ENCODE measurements at places on chromosomes 5 and 9.

- H3K27ac ChIP-seq, result peak overlapping the region; percentile 62
- no peak for DNase-seq
- no peaks in the 10 kb centered on the region for H3K27me3 ChIP-seq
- no peaks in the 10 kb centered on the region for H3K36me3 ChIP-seq
- no peaks in the 10 kb centered on the region for H3K4me1 ChIP-seq
These were observed 45.7 kb upstream of the PANK3 start for GRCh38 chr5:168624850-168625364.

DNA sequence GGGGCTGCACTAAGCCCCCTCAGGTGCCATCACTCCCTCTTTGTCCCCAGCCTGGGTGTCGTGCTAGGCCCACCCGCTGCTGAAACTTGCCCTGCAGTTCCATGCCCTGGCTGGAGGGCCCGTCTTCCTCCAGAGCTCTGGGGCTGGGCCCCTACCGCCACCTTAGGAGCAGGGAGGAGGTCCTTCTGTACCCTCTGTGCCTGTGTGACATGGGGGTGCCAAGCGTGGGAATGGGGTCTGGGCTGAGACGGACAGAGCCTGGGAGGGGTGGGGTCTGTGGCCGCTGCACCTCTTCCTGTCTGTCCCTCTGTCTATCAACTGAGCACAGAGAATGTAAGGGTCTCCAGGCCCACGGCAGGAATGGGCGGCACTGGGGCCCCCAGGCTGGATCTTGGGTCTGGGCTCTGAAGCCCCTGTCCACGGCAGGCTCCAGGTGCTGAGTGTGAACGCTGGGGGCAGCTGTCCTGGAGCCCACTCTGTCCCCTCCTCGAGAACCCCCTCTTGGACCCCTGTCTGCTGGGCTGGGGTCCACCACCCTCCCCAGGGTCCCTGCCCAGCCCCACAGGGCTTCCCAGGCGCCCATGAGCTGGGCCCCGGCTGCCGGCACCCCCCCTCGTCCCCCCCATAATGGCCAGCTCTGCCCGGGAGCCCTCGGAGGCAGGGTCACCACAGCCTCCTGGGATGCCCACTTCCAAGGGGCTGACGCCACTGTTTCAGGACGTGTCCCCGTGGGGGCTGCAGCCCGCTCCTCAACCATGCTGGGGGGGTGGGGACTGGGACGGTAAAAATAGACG, 15.8 kb upstream of the NRARP start:
- DNase-seq, result no peak
- H3K4me3 ChIP-seq, result no peak overlapping the region
- no peaks in the 10 kb centered on the region for H3K36me3 ChIP-seq
- no peaks in the 10 kb centered on the region for H3K4me1 ChIP-seq

DNA sequence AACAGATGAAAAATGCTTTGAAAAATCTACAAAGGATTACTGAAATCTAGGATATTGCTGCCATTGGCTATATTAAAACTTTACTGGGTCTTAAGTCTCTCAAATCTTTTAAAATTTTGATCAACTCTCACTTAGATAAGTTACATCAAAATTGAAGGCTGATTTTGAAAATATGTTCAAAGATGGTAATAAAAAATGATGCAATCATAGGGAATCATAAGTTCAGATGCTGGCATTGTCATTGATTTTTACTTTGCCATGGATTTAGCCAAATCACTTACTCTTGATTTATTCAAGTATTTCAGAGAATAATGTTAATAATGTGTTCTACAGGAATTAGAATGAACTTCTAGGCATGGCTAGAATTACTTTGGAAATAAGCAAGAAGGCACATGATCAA, 24.2 kb downstream of the LARS1 start:
- peaks cover 2% of the 10 kb centered on the region for H3K36me3 ChIP-seq
- H3K4me3 ChIP-seq, result no peak overlapping the region
- H3K4me1 ChIP-seq, result no peaks in the 10 kb centered on the region

- H3K4me3 ChIP-seq, result no peak overlapping the region
- peaks cover 60% of the 10 kb centered on the region for H3K36me3 ChIP-seq
- no peaks in the 10 kb centered on the region for H3K4me1 ChIP-seq
- no peak overlapping the region for H3K27ac ChIP-seq
- H3K27me3 ChIP-seq, result no peaks in the 10 kb centered on the region
- no peak for DNase-seq
These were observed 78.5 kb upstream of the EPB41L4B start for GRCh38 chr9:109399258-109399767.

DNA sequence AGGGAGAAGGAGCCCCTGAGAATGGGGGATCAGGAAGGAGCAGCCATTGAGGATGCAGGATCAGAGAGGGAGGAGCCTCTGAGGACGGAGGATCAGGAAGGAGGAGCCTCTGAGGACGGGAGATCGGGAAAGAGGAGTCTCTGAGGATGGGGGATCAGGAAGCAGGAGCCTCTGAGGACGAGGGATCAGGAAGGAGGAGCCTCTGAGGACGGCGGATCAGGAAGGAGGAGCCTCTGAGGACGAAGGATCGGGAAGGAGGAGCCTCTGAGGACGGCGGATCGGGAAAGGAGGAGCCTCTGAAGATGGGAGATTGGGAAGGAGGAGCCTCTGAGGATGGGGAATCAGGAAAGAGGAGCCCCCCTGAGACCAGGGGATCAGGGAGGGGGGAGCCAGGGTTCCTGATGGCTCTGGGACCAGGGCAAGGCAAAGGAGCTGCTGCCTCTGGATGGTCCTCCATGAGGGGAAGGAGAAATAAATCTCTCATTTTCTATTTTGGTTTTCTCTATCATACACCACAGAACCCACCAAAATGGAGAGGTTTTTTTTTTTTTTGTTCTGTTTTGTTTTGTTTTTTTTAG, 22.6 kb upstream of the SARDH start:
- no peak overlapping the region for H3K27ac ChIP-seq
- no peaks in the 10 kb centered on the region for H3K36me3 ChIP-seq
- H3K4me3 ChIP-seq, result no peak overlapping the region
- DNase-seq, result no peak

DNA sequence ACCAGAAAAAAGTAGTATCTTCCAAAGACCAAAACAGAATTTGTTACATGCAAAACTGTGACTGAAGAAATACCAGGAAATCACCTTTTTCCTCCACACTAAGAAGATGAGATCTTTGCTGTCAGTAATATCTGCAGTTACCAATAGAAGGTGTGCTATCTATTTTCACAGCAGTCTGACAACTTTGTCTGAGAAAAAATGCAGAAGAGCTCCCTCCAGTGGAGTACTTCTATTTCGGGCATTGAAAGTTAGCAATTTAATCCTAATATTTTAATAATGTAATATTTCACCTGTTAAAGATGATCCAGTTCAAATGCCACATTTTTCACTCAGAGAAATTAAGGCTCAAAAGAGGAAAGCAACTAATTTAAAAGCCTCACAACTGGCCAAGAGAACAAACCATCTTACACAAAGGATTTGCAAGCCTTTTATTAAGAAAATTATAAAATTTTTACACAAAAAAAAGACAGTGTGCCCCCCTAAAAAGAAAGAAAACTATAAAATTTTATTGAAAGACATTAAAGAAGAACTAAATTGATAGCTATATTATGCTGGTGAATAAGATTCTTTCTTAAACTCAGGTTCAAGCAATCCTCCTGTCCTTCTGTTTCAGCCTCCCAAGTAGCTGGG, 50.6 kb downstream of the DEPDC1B start:
- no peaks in the 10 kb centered on the region for H3K36me3 ChIP-seq
- H3K27me3 ChIP-seq, result no peaks in the 10 kb centered on the region
- DNase-seq, result no peak
- H3K4me3 ChIP-seq, result no peak overlapping the region
- no peaks in the 10 kb centered on the region for H3K4me1 ChIP-seq

DNA sequence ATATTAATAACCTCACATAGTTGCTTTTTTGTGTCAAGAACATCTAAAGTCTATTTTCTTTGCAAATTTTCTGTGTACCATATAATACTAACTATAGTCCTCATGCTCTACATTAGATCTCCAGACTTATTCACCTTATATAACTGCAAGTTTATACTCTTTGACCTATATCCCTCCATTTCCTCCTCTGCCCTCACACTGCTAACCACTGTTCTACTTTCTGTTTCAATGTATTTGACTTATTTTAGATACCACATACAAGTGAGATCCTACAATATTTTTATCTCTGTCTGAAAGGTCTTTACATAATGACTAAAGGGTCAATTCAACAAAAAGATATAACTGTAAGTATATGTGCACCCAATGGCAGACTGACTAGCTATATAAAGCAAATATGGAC, 789.7 kb upstream of the ZNF608 start:
- no peak overlapping the region for H3K27ac ChIP-seq
- H3K27me3 ChIP-seq, result no peaks in the 10 kb centered on the region
- H3K4me1 ChIP-seq, result no peaks in the 10 kb centered on the region
- no peaks in the 10 kb centered on the region for H3K36me3 ChIP-seq

GRCh38 chr5:152358861-152359568, 46.1 kb downstream of the NMUR2 start:
- no peak overlapping the region for H3K4me3 ChIP-seq
- H3K27me3 ChIP-seq, result no peaks in the 10 kb centered on the region
- no peaks in the 10 kb centered on the region for H3K36me3 ChIP-seq
- no peak overlapping the region for H3K27ac ChIP-seq
- no peak for DNase-seq

DNA sequence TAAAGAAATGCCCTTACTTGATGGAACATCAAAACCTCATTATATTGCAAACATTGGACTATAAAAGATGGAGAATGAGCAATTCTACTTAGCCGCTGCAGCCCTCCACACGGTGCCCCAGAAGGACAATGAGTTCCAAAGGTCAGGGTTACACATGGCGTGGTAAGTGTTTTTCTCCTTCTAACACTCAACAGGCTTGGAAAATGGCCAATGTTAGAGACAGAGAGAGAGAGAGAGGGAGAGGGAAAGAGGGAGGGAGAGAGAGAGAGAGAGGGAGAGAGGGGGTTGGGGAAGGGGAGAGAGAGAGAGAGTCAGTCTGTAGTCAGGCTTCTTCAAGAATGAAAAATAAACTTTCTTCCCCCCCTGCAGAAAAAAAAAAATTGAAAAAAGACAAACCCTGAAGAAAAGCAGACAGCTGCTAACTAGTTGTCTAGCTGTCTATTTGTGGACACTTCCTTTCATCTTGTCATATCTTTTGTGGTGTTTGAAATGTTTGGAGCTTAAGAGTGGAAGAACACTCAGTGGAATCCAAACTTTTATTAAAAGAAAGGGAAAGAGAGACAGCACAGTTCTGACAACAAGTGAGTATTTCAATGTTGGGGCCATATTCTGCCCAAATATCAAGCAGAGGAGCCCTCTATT, 324.8 kb downstream of the TMEM38B start:
- no peaks in the 10 kb centered on the region for H3K4me1 ChIP-seq
- H3K36me3 ChIP-seq, result no peaks in the 10 kb centered on the region
- no peak overlapping the region for H3K4me3 ChIP-seq

GRCh38 chr5:77015938-77016569, 14.2 kb upstream of the AGGF1 start:
- H3K4me3 ChIP-seq, result no peak overlapping the region
- H3K36me3 ChIP-seq, result no peaks in the 10 kb centered on the region
- peaks cover 11% of the 10 kb centered on the region for H3K4me1 ChIP-seq
- DNase-seq, result no peak
- no peak overlapping the region for H3K27ac ChIP-seq

GRCh38 chr9:114484215-114484853, 20.9 kb downstream of the WHRN start:
- H3K27me3 ChIP-seq, result no peaks in the 10 kb centered on the region
- H3K4me3 ChIP-seq, result no peak overlapping the region
- no peaks in the 10 kb centered on the region for H3K36me3 ChIP-seq
- H3K27ac ChIP-seq, result no peak overlapping the region
- DNase-seq, result no peak

DNA sequence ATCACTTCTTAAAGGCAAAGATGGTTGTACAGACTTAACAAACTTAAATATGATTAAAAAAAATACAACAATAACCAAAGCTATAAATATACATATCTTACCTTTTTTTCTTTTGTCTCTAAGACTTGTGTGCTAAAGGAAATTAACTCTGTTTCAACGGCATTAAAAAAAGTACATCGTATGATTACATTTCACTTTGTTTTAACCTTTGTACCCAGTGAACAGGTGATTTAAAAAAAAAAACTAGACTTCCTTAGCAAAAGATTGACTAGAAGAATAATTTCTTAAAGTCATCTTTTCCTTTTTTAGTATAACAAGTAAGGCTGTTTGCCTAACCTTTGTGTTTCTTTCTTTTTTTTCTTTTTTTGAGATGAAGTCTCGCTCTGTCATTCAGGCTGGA, at the start of gene LRRC19:
TSS of gene LRRC19 (minus strand) at position 182 of the 400 bp plus-strand sequence. CDS start 5,978 bp downstream, outside the sequence.
- H3K36me3 ChIP-seq, result no peaks in the 10 kb centered on the region
- no peak within 1 kb of the TSS for H3K4me3 ChIP-seq
- no peaks in the 10 kb centered on the region for H3K27me3 ChIP-seq
- no peak within 1 kb of the TSS for H3K27ac ChIP-seq

DNA sequence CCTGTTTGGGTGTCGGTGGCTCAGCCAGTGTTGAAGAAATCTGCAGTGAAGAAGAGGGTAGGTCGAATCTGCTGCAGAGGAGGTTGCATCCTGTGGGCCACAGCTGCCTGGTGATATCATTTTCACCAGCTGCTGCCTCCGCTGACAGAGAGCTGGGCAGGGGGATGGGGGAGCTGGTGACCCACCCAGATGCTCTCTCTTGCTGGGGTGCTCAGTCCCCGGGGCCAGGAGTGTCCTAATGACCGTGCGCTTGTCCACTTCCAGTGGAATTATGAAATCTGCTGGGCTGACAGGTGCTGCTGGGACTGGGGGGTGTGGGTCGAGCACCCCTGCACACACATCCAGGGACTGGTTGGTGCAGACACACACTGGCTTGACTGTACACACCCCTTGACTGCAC, 83.2 kb upstream of the IRX4 start:
- H3K27ac ChIP-seq, result no peak overlapping the region
- no peaks in the 10 kb centered on the region for H3K36me3 ChIP-seq
- no peak for DNase-seq
- H3K4me1 ChIP-seq, result no peaks in the 10 kb centered on the region
- H3K27me3 ChIP-seq, result no peaks in the 10 kb centered on the region
- no peak overlapping the region for H3K4me3 ChIP-seq

DNA sequence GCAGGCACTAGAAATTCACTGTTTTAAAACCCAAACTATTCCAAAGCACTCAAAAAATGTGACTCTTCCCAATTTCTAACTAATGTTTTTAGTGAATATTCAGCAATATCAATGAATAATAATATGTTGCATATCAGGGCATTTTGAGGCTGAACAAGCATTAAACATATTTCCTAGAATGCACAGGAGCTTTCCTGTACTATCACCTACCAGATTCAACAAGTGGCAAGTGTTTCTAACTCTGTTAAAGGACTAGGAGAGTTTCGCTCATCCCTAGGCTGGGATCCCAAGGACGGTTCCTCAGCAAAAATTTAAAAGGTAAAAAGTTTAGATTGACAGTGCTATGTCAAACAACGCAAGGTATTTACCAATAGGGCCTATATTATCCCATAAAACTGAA, 21.0 kb downstream of the GNE start:
- H3K27me3 ChIP-seq, result no peaks in the 10 kb centered on the region
- no peaks in the 10 kb centered on the region for H3K36me3 ChIP-seq
- no peaks in the 10 kb centered on the region for H3K4me1 ChIP-seq
- no peak overlapping the region for H3K27ac ChIP-seq

All from right lobe of liver (tissue), 6 donors.